ENCODE measurements at places on chromosomes 6 and 20. TPM values are rescaled to one million over a fixed set of nuclear protein-coding genes. Genes with fewer than 3 reads are reported as not detected.

The PPP1R3G gene
- 1.3 TPM for polyA plus RNA-seq

DNA sequence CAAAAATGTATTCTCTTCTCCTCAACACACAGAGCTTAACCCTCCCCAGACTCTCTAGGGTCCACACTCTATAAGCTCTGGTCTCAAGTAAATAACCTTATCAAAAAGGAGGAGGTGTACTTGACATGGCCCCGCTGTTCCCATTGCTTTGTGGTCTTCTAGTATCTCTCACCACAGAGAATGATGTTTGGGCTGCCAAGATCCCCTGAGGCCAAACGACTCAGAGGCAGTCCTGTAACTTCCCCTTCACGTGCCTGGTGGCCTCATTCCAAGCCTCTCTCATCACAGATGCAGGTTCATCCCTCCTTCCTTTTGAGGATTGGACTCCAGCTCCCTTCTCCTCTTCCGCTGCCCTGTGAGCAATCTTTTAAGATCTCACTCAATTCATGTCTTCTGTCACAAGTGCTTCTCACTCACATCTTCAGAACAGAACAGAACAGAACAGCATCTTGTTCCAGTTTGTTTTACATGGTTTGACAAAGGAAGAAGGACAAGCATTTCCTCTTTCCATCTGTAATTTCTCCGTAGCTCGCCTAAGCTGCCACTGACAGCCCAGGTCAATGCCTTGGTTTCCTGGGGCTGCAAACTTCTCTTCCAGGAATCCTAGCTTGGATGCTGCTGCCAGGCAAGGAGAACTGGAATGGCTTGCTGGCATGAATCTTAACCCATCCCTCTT lies 541.5 kb downstream of the CD83 start:
- DNase-seq, result no peak

GRCh38 chr6:160092602-160093001 lies 29.0 kb upstream of the SLC22A1 start:
- no peak for DNase-seq

The OLIG3 gene
- polyA plus RNA-seq, result not detected

The HLA-C gene
- polyA plus RNA-seq, result 340 TPM

- no peak for DNase-seq
These were observed 29.7 kb downstream of the ATXN1 start for GRCh38 chr6:16731478-16732051.

DNA sequence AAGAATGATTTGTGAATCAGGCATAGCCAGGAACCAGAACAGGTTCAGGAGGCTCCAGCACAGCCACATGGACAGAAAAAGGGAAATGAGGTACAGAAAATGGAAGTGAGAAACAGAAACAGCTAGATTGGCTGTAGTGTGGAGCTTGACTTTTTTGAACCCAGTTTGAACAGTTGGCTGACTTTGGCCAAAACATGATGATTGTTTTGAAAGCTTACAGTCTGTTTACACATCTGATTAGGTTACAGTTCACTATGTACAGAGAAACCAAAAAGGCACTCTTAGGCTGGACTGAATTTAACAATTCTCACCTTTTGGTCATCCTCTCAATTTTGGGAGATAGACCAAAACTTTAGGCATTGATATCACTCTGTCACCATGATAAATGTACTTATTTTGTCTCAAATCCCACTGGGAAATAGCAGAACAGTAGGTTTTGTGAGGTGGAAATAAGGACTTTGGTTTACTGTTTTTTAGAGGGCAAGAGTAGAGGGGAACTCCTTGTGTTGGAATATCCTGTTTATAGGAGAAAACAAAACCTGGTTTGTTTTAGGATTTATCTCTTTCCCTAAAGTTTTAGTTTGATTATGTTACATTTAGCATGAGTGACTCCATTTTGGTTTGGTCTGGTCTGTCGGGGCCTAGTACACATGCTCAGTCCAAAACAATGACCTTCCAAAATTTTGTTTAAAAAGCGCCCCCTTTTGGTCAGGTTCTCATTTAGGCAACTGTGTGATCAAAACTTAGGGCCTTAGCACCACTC lies 123.1 kb downstream of the OLIG3 start:
- DNase-seq, result no peak

- no peak for DNase-seq
These were observed 735.1 kb upstream of the MARCKS start for GRCh38 chr6:113122060-113122459.

- DNase-seq, result no peak
These were observed 100.0 kb upstream of the MAN1A1 start for GRCh38 chr6:119449331-119450156.

DNA sequence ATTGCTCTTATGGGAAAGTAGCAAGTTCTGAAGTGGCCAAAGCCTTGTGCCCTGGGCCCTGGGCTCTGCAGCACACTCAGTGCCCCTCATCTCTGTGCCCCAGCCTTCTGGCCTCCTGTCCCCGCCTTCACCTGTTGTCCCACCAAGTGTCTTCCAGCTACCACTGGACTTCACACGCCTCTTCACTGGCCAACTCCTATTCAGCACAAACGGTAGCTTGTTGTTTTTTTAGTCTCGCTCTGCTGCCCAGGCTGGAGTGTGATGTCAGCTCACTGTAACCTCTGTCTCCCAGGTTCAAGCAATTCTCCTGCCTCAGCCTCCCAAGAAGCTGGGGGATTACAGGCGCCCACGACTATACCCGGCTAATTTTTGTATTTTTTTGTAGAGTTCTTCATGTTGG lies 4.8 kb downstream of the CCHCR1 start:
- DNase-seq, result no peak

DNA sequence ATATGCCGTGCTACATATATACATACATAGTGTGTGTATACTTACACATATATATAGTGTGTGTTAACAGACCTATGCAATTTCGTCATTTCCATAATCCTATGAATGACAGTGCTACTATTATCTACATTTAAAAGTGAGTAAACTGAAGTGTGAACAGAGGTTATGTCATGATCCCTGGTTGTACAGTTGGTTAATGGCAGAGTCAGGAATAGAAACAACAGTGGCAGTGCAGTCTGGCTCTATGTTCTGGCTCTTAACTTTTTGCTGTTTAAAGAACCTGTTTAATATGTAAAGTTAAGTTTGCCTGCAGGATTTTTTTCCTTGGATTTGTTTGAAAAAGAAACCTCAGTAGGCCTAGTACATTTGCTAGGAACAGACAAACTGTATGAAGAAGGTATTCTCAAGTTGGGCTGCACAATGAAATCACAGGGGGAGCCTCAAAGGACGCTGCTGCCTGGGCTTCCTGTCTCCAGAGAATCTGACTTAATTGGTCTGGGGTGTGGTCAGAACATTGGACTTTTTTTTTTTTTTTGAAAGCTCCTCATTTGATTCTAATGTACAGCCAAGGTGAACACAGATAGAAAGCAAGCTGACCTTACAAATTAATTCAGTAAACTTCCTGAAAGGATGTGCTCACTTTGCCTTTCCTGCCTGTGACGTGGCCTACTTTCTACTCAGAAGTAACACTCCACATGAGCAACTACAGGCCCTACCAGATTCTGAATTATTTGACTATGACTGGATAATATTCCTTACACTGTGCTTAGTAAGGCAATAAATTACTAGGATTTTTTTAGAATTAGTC lies 29.4 kb downstream of the PLCB1 start:
- DNase-seq, result no peak

The LIME1 gene
- 6.3 TPM for polyA plus RNA-seq

The CEP43 gene
- 44.3 TPM for polyA plus RNA-seq

GRCh38 chr6:55557146-55557545 lies 21.8 kb downstream of the HMGCLL1 start:
- DNase-seq, result no peak

GRCh38 chr6:122548281-122548680 lies 61.9 kb upstream of the PKIB start:
- DNase-seq, result no peak

DNA sequence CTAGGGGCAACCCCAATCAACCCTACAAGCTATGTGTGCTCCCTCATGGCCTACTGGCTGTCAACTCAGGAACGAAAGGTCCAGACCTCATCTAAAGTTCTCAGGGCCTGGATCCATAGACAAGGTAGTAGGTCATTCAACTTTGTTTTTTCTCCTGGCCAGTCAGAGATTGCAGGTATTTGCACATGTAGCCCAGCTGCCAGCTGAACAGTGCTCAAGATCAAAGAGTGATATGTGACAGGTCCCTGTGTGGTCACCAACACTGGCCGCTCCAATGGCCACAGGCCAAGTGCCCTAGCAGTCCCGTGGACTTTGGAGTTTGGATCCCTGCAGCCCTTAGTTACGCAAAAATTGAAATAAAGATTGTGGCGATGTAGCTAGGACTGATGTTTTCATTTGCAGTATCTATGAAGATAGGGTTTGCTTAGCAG lies 60.6 kb upstream of the ATXN1 start:
- DNase-seq, result no peak

The GSTA2 gene
- not detected for polyA plus RNA-seq

The SMIM28 gene
- polyA plus RNA-seq, result not detected

DNA sequence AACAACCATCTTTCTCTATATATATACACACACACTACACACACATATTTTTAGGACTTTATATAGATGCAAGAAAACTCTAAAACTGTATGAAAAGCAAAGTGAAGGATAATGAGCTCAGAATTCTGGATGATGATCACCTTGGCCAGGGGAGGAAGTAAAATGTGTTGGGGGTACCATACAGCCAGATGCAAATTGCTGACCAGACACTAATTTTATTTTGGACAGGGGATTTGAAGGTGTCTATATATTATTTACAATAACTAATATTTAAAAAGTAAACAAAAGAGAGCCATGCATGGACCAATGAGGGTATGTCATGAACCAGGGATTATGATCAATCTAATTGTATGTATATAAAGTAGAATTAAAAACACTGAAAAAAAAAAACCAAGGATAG lies 19.8 kb upstream of the TBC1D22B start:
- no peak for DNase-seq

DNA sequence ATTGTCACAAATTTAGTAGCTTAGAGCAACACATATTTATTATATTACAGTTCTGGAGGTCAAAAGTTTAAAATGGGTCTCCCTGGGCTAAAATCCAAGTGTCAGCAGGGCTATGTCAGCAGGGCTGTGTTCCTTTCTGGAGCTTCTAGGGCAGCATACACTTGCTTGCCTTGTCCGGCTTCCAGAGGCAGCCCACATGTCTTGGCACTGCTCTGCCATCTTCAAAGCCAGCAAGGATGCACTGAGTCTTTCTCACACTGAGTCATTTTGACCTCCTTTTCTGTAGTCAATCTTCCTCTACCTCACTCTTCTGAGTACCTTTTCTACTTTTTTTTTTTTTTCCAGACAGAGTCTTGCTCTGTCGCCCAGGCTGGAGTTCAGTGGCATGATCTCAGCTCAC lies 39.0 kb downstream of the ADGRF4 start:
- no peak for DNase-seq

- no peak for DNase-seq
These were observed 87.8 kb downstream of the PLEKHG1 start for GRCh38 chr6:150687508-150687907.

The CAPN11 gene
- 0.12 TPM for polyA plus RNA-seq

The C6orf15 gene
- polyA plus RNA-seq, result not detected

DNA sequence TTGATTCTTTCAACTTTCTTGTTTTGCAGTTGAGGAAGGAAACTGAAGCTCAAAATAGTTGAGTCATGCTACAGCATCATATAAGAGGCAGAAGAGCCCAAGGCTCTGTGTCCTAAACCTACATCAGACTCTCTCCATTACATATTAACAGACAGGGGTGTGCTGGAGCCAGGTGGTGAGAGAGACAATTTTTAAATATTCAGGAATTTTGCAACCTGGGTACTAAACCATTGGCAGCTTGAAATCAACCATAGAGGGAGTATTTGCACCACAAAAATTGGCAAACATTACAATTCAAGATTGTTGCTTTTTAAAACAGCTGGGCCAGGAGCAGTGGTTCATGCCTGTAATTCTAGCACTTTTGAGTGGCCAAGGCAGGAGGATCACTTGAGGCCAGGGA lies 65.8 kb upstream of the SOX4 start:
- no peak for DNase-seq

The HTR1E gene
- 0.51 TPM for polyA plus RNA-seq

- DNase-seq, result no peak
These were observed 2.7 kb upstream of the ZFAND3 start for GRCh38 chr6:37816599-37817375.
